ENCODE measurements at places on chromosomes 1 and 21. TPM values are rescaled to one million over a fixed set of nuclear protein-coding genes. Genes with fewer than 3 reads are reported as not detected.
A peak's percentile ranks its signal among the peaks of the same experiment; 100 is the strongest.

KIF2C gene
- 88.7 TPM for total RNA-seq

PDPN gene
- total RNA-seq: 47.4 TPM

PRUNE1 gene
- total RNA-seq: 22.5 TPM

CYYR1 gene
- 18.2 TPM for total RNA-seq

- no peak for DNase-seq
These were observed 24.5 kb downstream of the ADARB1 start for GRCh38 chr21:45098867-45099266.

DNA sequence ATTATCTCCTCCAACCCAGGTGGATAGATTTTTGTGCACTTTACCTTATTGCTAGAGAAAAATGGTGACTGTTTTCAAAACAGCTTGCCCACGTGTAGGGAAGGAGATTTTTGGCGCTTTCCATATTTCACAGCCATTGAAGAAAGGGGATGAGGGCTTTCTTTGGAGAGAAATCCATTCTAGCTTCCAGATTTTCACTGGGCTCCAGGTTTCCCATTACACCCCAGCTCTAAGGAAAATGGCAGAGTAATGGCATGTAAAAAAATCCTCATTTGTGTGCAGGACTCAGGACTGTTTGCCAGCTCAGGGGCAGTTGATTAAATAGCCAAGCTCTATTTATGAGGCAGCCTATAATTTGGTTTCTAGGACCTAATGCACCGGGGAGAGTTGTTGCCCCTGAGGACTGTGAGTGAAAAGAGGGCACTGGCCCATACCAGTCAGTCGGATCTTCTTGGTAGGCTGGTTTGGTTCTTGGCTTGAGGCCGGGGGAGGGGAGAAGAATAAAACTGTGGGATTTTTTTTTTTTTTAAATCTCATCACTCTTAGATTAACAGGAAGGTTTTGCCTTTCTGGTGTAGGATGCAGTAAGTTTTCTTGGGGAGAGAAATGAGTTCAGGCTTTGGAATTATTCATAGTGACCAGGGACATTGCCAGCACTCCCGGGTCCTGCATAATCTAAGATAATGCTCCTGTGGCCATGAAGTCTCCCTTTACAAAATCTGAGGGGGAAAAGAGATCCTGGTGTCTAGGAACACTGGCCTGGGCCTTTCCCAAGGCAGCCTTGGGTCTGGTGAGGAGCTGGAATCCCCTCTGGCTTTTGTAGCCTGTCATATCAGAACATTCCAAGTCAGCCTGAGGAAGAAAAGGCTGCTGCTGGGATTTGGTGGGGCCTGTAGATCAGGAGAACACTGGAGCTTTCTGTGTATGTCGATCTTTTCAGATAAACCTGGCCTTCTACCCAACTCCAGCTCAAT lies 1.9 kb upstream of the ARID1A start:
- DNase-seq: no peak

GRCh38 chr1:92989936-92990583 lies 28.8 kb upstream of the DIPK1A start:
- no peak for DNase-seq

GRCh38 chr1:64940025-64940424 lies 26.3 kb downstream of the JAK1 start:
- DNase-seq: no peak

DNA sequence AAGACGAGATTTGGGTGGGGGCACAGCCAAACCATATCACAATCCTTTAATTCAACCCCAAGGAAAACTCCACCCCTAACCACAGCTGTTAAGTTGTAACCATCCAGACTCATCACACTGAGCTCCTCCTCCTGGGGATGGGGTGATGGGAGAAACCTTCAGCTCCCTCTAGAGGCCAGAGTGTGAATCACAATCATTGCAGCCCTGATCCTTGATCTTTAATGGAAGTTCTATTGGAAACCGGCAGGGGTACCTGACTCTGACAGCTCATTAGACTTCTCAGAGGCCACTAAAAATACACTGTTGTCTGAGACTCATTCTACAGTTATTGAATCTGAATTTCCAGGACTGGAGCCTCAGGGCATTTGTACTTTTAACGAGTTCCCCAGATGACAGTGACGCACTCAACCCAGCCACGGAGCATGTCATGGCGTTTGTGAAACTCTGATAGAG lies 127.2 kb downstream of the IGSF21 start:
- DNase-seq: peak; percentile 60

Measured in neural crest cell (in vitro differentiated cells).